Stimulated activated CD4-positive, alpha-beta T cell treated with anti-CD3 and anti-CD28 coated beads, Interleukin-1b, Interleukin-23, amount 100 ng/mL, for 1 hour (primary cell): ENCODE measurements at places on chromosomes 4 and X.

GRCh38 chr4:18882468-18882867, 860.9 kb upstream of the LCORL start:
- DNase-seq, result no peak

GRCh38 chr4:143016171-143016570, 168.5 kb upstream of the USP38 start:
- DNase-seq, result no peak

GRCh38 chr4:7788694-7789425, 150.8 kb downstream of the AFAP1 start:
- DNase-seq, result no peak

DNA sequence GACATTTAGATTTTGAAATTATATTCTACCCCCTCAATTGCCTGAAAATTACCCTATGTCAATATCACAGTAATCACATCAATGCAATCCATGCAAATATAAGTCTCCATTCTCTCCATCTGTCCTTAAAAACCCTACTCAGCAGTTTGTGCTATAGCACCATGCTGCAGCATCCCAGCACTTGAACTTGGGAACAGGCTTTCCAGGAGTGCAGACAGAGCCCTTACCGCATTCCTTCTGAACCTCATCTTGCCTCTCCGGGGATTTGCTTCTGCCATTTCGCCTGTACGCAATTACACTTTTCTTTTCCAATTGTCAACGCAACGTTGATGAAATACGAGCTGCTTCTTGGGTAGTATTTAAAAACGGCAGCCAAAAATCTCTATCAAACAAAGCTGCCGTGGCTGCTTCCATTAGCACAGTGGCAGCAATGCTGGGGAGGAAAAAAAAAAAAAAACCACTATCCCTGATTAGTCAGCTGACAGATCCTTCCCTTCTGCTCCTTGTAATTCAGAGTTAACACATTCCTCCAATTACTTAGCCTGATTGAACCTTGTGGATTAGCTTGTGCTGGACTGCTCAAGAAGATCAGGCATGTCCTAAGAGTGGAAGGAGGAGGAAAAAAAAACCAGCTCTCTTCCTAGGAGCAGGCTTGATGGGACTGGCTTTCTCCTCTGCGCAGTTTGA, 65.6 kb downstream of the MCF2 start:
- DNase-seq, result no peak

DNA sequence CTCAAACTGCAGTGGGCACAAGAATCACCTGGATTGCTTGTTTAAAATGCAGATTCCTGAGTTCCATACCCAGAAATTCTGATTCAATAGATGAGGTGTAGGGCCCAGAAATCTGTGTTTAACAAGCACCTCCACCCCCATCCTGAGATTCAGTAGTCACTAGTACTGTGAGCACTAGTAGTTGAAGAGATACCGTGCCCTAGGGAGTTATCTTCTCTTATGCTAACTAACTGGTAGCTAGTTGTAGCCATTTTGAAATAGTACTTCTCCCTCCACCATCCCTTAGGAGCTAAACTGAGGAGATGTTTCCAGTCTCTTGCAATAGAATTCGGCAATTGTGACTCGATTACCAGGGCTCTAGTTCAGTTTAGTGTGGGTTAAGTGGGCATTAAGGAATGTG, 18.4 kb downstream of the KLHL34 start:
- no peak for DNase-seq
